Fibroblast of villous mesenchyme (primary cell): ENCODE measurements at places on chromosomes 7 and 10. TPM values are rescaled to one million over a fixed set of nuclear protein-coding genes. Genes with fewer than 3 reads are reported as not detected.
A peak's percentile ranks its signal among the peaks of the same experiment; 100 is the strongest.

The GLI3 gene
- 4.3 and 7.1 TPM in 2 replicates for total RNA-seq

DNA sequence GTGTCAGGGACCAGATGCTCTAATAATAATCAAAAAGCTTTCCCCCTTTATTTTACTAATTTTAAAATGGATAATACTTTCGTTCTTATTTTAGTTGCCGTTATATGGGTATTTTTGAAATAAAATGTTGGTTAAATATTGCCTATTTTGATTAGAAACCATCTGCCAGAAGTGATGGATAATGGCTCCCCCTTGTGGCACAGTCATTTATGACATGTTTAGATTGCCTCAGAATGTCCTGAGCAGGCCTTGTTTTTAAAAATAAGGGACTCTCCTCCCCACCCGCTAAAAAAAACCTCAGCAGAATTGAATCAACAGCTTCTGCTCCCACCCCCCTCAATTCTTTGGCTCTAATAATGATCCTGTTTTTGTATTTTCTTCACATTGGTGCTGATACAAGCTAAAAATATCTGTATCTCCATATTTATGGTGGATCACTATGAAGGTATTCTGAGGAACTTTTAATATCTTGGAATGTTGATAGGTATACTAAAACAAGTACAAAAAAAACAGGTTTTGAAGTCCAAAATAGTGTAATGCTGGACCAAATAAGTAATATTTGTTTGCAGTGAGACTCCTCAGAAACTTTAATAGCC, 38.8 kb downstream of the TMEM60 start:
- DNase-seq: peak; percentile 83

- DNase-seq: no peak
These were observed 29.7 kb downstream of the KLRG2 start for GRCh38 chr7:139453673-139454321.

GRCh38 chr10:1454951-1455350, 282.4 kb downstream of the ADARB2 start:
- no peak for DNase-seq

DNA sequence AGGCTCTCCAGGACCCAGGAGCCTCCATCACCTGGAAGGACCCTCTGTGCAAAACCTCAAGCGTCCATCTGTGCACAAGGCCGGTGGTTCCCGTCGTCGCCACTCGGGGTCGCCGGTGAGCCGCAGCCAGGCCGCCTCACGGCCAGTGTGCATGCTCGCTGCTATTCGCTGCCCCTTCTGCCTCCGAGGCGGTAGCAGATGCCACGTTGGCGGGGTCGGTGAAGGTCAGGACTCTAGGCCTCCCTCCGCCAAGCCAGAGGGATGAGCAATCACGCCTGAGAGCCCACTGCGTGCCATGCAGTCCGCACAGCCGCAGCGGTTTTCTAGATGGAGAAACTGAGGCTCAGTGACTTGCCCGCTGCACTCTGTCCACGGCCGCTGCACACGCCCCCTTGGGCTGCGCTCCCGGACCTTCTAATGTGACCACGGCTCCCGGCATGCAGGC, 5.7 kb downstream of the UPK3B start:
- DNase-seq: no peak

The MRLN gene
- not detected in 2 replicates for total RNA-seq

The VPS37D gene
- 3.0 and 4.2 TPM in 2 replicates for total RNA-seq

DNA sequence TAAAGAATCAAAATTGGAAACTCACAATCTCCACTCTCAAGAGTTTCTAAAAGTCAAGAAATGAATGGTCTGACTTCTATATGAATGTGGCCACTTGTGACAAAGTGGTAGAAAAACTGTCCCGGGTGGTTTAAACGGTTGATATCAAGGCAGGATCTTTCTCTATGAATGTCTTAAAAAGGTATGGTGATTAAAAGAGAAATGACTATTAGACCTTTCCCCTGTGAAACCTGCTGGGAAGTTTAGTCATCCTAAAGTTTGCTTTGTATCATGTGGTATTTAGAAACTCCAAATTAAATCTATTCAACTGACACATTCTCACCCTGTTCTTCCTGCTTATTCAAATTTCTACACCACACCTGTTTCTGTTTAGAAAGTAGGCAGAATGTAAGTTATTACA, 492.5 kb downstream of the XPNPEP1 start:
- DNase-seq: no peak

GRCh38 chr10:26844396-26844975, 16.3 kb downstream of the ABI1 start:
- no peak for DNase-seq

The SPAG6 gene
- total RNA-seq: not detected in 2 replicates
